Muscle of back (tissue), 13 donors: ENCODE measurements at places on chromosomes 1 and 21. TPM values are rescaled to one million over a fixed set of nuclear protein-coding genes. Genes with fewer than 3 reads are reported as not detected.

GRCh38 chr1:78491451-78492071 is 787 bp downstream of the PTGFR start:
- DNase-seq: peak; percentile 47

- no peak for DNase-seq
Measured at GRCh38 chr1:4424766-4425165, 229.6 kb upstream of the AJAP1 start.

GRCh38 chr21:30582870-30583269 is 7.3 kb downstream of the KRTAP22-2 start:
- no peak for DNase-seq

The MOB3C gene
- 13.6 TPM for polyA plus RNA-seq

The C1orf167 gene
- polyA plus RNA-seq: 4.6 TPM

GRCh38 chr1:31792116-31792515 is 23.7 kb downstream of the SPOCD1 start:
- no peak for DNase-seq

The CAMK2N1 gene
- 9.4 TPM for polyA plus RNA-seq

The POU3F1 gene
- 1.1 TPM for polyA plus RNA-seq

The TRIM58 gene
- 5.7 TPM for polyA plus RNA-seq

- DNase-seq: no peak
Measured at GRCh38 chr1:244395965-244396364, 55.7 kb downstream of the ADSS2 start.

GRCh38 chr1:93324486-93325464 is 20.9 kb upstream of the DR1 start:
- DNase-seq: no peak

GRCh38 chr1:94050254-94050653 is 70.7 kb downstream of the ABCA4 start:
- DNase-seq: no peak

- DNase-seq: peak; percentile 97
Measured at GRCh38 chr1:230642263-230642959, at the start of gene COG2. COG2 (plus strand) TSS chr1:230642481; CDS start chr1:230642607, 126 bp downstream.

The TMEM82 gene
- not detected for polyA plus RNA-seq

GRCh38 chr1:235351441-235351840 is 15.8 kb upstream of the TBCE start:
- DNase-seq: no peak

GRCh38 chr1:118144684-118145083 is 40.3 kb downstream of the SPAG17 start:
- no peak for DNase-seq

GRCh38 chr21:21463456-21463855 is 465.2 kb downstream of the NCAM2 start:
- peak; percentile 10 for DNase-seq

- DNase-seq: no peak
Measured at GRCh38 chr1:51313961-51314777, 16.2 kb downstream of the TTC39A start.

The OR2AK2 gene
- polyA plus RNA-seq: not detected

The PRDM15 gene
- 4.7 TPM for polyA plus RNA-seq

The IL19 gene
- not detected for polyA plus RNA-seq

DNA sequence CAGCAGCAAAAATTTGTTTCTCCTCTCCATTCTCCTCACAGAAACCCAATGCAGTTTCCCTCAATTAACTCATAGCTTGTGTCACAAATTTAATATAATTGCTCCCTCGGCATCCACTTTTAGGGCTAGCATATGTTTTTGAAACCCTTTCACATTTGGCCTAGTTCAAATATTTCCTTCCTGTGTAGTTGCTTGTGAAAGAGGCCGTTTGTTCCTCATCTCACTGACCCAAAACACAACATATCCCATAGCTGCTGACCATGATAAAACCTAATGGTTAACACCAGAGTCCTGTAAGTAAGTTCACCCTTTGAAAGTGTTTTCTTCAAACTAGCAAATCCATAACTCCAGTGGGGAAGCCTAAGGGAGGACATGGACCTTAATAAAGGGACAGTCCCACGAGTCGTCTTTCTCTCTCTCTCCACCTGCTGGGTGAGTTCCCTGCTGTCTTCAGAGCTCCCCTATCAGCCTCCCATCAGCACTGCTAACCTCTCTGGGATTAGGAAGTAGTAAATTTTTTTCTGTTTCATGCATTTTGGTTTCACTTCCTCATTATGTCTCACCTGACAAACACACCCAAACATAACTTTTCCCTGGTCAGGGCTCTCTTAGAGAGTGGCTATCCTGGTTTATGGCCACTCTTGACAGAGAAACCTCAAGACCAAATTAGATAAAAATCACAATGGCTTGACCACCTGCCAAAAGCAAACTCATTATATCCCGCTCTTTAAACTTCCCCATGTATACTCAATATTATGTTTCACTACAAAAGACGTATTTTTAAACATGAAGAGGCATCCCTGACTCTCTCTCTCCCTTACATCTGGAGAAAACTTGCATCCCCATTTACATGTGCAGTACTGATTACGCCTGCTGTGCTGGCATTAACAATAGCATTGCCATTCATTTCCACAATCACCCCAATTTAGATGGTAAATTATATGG is 177.7 kb upstream of the HP1BP3 start:
- no peak for DNase-seq

DNA sequence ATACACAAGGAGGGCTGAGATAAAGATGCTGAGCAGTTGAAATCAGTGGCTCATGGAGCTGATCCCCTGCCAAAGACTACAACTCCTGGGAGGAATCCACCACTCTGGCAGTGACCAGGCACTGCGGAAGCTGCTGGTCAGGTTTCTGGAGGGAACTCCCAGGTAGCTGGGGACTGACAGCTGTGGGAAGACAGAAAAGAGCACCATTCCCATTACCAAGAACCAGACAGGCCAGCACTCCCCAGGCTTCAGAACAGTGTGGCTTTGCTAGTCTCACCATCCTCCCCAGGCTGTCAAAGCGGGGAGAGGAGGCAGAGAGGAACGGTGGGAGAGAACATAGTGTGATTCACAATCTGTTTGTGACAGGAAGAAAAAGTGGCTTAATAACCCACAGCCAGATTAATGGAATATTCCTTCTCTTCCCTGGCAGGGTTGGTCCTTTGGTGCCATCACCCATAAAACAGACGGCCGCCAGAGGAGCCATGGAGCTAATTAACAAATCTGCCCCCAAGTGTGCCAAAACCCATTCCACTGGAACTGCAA is 92.1 kb downstream of the MAB21L3 start:
- DNase-seq: no peak

The USH2A gene
- polyA plus RNA-seq: 0.11 TPM

The SELP gene
- polyA plus RNA-seq: 0.87 TPM

- peak; percentile 75 for DNase-seq
Measured at GRCh38 chr1:54944610-54945392, 35.6 kb upstream of the TMEM61 start.

The UQCRHL gene
- 0.71 TPM for polyA plus RNA-seq

DNA sequence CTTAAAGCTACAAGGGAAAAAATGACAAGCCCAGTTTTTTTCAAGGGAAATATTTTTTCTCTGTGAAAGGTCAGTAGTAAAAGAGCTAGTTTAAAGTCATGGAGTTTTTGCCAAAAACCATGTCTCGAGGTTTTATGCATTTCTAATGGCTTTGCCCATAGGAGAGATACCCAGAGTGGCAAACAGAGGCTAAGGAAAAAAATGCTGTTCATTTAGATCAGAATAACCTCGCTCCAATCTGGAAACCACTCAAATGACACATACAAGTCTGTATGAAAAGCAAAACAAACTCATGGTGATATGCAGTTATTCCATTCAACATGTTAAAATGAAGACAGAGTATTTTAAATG is 36.9 kb upstream of the EDEM3 start:
- DNase-seq: peak; percentile 41

DNA sequence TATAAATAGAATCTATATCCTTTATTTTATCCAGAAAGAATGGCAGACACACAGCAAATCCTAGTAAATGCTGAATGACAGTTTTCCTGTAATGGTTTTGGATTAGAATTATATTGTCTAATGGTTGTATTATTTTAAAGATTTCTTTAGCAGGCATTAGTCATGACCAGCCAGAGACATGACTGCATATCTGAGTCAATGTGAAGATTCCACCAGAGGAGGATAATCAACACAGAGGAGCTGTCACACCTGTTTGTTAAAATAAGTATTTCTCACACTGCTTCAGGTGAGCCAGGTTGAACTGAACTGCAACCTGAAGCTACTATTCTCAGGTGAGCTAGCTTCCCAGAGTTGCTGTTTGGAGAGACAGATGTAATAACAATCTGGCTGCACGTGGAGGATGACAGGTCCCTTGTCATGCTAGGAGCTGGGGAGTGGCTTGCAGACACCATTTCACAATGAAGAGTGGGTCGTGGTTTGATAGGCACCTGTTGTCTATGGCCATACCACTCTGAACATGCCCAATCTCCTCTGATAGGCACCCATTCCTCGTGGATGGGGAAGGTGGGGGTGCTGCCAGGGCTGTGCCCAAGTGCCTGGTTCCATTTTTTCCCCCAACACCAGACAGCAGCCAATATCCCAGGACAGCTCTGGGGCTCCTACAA is 94.3 kb downstream of the KCNJ6 start:
- DNase-seq: no peak

The DNASE2B gene
- polyA plus RNA-seq: 0.19 TPM

GRCh38 chr1:29824025-29824424 is 587.7 kb downstream of the PTPRU start:
- DNase-seq: no peak

GRCh38 chr1:165686121-165686970 is 12.0 kb downstream of the ALDH9A1 start:
- DNase-seq: no peak

DNA sequence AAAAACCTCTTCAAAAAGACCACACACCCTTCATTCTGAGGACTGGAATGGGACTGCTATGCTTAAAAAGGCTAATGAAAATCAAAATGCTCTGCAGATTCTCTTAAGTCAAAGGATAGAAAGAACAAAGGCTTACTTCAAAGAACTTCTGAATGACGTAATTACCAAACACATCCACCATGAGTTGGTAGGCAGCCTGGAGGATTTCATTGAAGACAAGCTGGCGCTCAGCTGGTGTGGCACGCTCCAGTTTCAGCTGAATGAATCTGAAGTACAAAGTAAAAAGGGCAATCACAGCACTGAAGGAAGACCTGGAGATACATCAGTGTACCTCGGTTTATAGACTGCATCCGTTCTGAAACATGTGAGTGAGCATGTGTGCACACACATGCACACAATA is 43.5 kb upstream of the SDC3 start:
- DNase-seq: no peak

- no peak for DNase-seq
Measured at GRCh38 chr1:179742717-179743678, at the start of gene FAM163A. FAM163A (plus strand) TSS chr1:179743291; CDS start chr1:179813098, 69,807 bp downstream.

The ADAMTS5 gene
- polyA plus RNA-seq: 18.5 TPM

DNA sequence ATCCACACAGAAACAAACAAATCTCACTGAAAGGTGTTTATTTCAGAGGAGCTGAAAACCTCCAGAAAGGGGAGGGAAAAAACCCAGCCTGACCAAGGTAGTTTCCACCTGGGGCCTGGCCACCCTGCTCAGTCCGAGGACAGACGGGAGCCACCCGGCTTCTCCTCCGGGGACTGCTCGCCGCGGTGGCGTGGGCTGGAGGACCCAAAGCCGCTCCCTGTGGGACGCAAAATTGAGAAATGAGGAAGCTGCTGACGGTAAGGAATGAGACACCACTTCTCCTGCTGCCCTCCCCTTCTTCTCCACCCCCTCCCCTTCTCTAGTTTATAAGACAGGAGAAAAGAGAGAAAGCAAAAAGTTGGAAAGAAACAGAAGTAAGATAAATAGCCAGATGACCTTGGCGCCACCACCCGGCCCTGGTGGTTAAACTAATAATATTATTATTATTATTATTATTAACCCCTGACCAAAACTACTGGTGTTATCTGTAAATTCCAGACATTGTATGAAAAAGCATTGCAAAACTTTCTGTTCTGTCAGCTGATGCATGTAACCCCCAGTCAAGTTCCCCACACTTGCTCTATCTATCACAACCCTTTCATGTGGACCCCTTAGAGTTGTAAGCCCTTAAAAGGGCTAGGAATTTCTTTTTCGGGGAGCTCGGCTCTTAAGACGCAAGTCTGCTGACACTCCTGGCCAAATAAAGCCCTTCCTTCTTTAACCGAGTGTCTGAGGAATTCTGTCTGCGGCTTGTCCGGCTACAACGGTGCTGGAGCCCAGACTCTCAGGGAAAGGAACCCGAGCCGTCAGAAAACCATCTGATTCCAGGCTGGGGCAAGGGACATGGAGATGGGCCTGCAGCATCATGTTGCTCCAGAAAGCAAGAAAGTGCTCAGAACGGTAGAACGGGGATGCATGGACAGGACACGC is 12.5 kb downstream of the ITGB2 start:
- DNase-seq: no peak

DNA sequence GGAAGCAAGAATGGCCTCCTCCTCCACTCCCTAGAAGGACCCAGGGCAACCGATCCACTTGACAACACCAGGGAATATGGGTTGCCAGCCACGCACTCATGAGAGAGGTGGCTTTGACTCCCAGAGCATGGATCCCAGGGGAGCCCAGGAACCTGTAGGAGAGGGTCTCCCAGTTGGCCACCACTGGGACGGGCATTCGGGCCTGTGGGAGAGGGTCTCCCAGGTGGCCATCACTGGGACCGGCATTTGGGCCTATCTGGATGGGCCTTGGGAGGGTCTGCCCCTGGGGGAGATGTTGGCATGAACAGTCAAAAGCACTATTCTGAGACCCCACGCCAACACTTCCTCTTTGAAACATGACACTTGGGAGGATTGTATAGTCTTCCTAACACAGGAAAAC is 565 bp downstream of the TFF1 start:
- DNase-seq: no peak

DNA sequence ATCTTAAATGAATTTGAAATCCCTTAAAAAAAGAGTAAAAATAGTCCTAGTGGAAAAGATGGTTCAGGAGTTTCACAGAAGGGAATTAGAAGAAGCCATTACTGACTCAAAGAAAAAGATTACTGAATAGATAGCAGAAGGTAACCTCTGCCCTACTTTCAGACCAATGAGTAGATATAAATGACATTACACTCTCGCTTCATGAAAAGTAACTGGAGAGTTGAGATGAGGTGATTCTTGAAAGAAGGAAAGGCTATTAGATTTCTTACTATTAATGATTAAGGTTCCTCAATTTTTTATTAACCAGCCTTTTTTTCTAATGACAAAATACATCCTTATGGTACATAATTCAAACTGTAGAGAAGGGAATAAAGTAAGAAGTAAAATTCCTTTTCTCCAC is 28.3 kb downstream of the CCN1 start:
- no peak for DNase-seq

GRCh38 chr1:223035724-223036478 is 107.1 kb downstream of the TLR5 start:
- DNase-seq: no peak

GRCh38 chr1:67162954-67163353 is 3.3 kb upstream of the IL23R start:
- no peak for DNase-seq

GRCh38 chr1:115726161-115726560 is 42.4 kb downstream of the CASQ2 start:
- no peak for DNase-seq

- DNase-seq: no peak
Measured at GRCh38 chr1:178692564-178693327, 32.3 kb upstream of the RALGPS2 start.

DNA sequence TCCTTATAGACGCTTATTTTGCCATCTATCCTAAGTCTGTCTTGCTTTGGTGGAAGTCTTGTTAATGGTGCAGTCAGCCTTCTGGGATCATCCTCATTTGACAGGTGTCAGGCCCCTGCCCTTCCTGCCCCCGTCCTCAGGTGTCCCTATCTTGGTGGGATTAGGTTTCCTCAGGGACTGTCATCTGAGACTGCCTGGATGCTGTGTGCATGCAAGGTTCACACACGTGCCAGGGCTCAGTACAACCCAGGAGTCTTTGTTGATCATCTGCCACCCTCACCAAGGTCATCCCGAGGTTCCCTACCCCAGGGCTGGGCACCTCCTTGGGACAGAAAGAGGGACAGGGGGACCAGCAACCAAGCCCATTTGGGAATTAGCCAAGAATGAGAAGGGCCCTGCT is 18.0 kb downstream of the PADI2 start:
- DNase-seq: no peak
